ENCODE measurements at places on chromosomes 11 and 22. TPM values are rescaled to one million over a fixed set of nuclear protein-coding genes. Genes with fewer than 3 reads are reported as not detected.

- no peak for DNase-seq
These were observed 13.7 kb downstream of the APBB1 start for GRCh38 chr11:6405052-6405667.

GRCh38 chr22:19723232-19723982 lies at the start of gene GP1BB:
TSS of gene GP1BB (plus strand) at chr22:19723539. CDS start at chr22:19723570, 31 bp downstream.
- DNase-seq = no peak

The FGF3 gene
- total RNA-seq = not detected

The SERHL2 gene
- total RNA-seq = 2.2 TPM

DNA sequence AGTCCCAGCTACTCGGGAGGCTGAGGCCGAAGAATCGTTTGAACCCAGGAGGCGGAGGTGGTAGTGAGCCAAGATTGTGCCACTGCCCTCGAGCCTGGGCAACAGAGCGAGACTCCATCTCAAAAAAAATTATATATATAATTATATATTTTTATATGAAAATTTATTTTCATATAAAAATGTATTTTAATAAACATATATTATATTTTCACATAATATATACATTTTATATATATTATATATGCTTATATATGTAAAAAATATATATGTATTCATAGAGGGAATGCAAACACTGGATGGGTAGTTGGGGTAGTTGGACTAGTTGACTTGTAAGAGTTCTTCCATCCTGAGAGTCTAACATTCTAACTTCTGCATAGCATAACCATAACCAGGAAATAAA lies 20.3 kb downstream of the DEUP1 start:
- DNase-seq = no peak

- no peak for DNase-seq
These were observed 118.7 kb downstream of the PGR start for GRCh38 chr11:101010899-101011298.

DNA sequence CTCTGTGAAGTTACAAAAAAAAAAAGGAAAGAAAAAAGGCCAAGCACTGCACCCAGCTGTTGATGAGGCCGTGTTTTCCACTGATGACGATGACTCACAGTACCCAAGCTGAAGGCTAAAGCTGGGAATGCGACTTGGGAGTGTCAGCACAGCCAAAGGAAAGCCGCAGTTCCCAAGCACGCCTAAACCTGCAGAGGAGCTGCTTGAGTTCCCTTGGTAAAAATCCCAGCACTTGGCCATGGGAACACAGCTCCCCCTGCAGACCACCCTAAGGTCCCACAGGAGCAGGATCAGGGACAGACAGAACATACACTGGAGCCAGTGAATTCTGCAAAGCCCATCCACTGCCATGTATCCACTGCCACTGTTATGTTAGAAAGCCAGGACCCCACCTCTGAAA lies 39.9 kb downstream of the SERGEF start:
- no peak for DNase-seq

DNA sequence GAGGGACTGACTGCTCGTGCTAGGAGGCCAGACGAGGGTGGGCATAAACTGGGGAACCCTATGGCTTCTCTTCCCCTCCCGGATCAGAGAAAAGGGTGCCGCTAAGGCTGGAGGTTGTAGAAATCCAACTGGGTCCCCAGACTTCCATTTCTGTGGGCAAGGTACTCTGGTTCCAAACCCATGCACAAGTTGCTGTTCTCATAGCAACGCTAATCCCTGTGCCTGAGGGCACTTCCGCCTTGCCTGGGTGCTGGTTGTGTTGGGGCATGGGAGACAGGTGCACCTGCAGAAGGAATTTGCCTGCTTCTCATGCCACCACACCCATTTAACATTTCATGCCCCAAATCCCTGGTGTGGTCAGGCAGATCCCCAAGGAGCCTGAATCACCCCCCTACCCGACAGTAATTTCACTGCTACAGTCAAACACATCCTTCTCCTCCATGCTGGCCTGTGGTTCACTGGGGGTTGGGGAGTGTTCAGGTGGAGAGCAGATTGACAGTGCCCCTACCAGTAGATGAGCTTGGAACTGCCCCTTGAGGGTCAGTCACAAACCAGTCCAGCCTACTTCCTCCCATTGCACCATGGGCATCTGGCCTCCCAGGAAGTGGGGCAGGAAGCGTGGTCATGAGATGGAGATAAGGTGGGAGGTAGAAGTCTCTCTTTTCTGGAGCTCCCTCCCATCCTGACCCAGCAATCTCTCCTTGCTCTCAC lies 1.2 kb downstream of the C2CD2L start:
- no peak for DNase-seq

DNA sequence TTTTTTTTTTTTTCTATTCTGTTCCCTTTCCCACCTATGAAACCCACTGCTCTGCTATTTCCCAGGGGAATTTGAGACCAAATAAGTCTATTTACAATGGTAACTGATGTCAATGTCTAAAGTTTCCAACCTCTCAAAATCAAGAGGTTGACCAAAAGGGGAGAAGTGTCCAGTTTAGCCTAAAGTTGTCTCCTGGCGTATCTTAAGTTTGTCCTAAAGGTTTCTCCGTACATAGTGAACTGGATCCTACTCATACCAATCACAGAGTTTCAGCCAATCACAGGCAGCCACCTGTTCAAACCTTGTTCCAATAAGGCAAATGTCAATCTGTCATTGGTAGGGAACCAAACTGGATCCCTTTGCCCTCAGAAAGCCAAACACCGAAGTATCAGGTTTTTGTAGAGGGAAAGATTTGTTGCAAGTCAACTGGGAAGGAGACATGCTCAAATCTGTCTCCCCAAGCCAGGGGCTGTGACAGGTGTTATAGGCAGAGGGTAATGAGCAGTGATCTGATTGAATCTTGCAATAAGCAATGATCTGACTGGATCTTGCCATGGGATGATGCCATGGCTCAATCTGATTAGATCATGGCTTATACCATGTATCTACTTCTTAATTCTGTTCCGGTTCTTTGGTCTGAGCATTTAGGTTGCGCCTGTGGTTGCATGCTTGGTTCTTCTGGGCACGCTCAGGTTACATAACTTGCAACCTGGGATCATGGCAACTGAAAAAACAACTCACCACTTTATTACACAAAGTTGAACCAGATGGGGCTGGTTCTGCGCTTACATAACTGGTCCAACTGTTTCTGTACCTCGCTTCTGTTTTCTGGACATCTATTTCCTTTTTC lies 1.1 kb upstream of the VPS37C start:
- DNase-seq = no peak

DNA sequence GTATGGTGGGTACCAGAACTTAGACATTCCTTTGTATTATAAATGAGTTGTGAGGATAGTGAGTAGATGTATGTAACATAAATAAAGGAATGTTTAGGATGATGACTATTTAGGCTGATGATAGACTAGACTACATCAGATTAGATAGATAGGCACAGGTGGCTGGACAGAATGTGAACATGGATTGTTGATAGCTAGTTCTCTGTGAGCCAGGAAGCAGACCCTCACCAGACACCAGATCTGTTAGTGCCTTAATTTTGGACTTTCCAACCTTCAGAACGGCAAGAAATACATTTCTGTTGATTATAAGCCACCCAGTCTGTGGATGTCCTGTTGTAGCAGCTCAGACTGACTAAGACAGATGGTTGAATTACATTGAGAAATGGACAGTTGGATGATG lies 99.4 kb downstream of the SWAP70 start:
- no peak for DNase-seq

- DNase-seq = no peak
These were observed 35.0 kb upstream of the MPEG1 start for GRCh38 chr11:59247531-59248227.

GRCh38 chr11:132373405-132374143 lies 1003.2 kb downstream of the NTM start:
- DNase-seq = no peak

The CNGA4 gene
- not detected for total RNA-seq

The DDI1 gene
- total RNA-seq = not detected

DNA sequence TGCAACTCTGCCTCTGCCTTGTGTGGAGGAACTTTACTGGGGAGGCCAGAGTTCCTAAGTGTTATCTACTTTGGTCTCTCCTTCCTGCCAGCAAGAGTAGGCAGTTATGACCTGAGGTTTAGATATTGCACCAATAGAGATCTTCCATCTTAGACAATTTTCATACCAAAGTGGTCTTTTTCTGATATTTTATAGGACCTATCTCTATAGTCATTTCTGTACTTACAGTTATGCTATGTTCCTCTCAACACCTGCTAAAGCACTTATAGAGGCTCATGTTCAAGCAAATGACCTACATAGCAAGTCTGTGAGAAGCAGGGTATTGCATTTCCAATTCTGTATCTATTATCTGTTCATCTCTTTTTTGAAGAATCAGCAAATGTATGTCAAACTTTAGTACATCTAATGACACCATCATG lies 80.8 kb downstream of the HORMAD2 start:
- no peak for DNase-seq

GRCh38 chr22:39229688-39230260 lies 15.0 kb downstream of the PDGFB start:
- DNase-seq = no peak

Data from omental fat pad (tissue), 4 donors.